ENCODE measurements at places on chromosomes 2 and 18.

GRCh38 chr2:178268435-178268834 is 74.1 kb downstream of the OSBPL6 start:
- H3K4me3 ChIP-seq = no peak overlapping the region
- peaks cover 5% of the 10 kb centered on the region for H3K27me3 ChIP-seq
- no peak overlapping the region for H3K27ac ChIP-seq
- peaks cover 1% of the 10 kb centered on the region for H3K4me1 ChIP-seq
- no peak for DNase-seq
- no peaks in the 10 kb centered on the region for H3K36me3 ChIP-seq

- DNase-seq = no peak
- H3K4me1 ChIP-seq = no peaks in the 10 kb centered on the region
- H3K27ac ChIP-seq = no peak overlapping the region
- H3K4me3 ChIP-seq = no peak overlapping the region
- no peaks in the 10 kb centered on the region for H3K36me3 ChIP-seq
Observed at GRCh38 chr18:78758496-78758895, 221.1 kb upstream of the SALL3 start.

DNA sequence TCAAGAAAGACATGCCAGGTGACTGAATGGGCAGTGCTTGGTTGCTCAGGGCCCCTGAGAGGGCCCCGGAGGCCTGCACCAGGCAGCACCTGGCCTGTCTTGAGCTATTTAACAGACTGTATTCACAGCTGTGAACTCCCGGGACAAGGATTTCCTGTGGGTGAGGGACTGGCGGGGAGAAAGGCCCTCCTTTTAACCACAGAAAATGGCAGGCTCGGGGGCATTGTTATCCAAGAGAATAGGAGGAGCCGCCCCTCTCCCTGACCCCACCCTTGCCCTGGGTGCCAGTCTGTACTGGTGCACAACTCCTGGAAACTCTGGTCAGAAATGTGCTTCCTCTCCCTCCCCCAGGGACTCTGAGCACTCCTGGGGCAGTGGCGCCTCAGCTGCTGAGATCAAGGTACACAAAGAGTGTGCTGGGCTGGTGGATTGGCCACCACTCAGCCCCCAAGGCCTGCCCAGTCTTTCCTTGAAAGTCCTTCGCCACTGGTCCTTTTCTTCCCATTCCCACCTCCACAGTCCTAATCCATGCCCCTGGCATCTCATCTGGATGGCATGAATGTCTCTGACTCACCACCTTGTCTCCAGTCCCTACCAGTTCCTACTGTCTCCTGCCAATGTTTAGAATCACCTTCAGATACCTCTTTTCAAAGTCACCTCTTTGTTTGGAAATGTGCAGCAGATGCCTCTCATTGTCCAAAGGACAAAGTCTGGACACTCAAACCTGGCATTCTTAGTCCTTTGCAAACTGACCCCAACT is 19.6 kb upstream of the EPAS1 start:
- H3K4me1 ChIP-seq = peaks cover 5% of the 10 kb centered on the region
- peaks cover 37% of the 10 kb centered on the region for H3K27me3 ChIP-seq
- no peaks in the 10 kb centered on the region for H3K36me3 ChIP-seq

GRCh38 chr2:67702937-67703336 is 305.8 kb downstream of the ETAA1 start:
- H3K4me1 ChIP-seq = no peaks in the 10 kb centered on the region
- no peak for DNase-seq
- no peak overlapping the region for H3K4me3 ChIP-seq
- H3K27ac ChIP-seq = no peak overlapping the region

DNA sequence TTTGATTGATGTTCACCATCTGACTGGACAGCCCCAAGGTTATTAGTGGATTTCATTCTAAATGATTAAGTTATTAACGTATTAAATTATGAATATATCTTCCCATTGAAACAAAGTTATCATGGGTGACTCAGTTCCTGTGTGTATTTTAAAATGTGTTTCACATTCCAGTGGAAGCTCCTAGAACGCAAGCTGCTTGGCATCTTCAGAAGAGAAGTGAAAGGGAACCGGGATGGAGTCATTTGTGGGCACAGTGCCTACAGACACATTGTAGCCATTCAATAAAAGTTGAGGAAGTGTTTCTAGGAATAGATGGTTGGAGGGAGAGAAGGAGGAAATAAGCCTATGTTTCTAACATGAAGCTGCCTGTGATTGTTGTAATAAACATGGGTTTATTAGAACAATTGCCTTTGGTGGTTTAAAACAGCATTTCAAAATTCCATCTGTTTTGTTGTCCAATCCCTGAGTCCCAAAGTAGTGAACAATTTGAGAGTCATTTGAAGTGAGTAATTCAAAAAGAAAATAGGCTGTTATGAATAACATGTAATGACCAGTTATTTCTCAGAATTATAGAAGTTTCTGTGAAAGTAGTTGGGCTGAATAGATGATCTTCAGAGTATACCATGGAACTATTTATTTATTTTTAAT is 143.5 kb downstream of the PKP4 start:
- no peak for DNase-seq
- H3K4me1 ChIP-seq = peaks cover 1% of the 10 kb centered on the region
- no peak overlapping the region for H3K27ac ChIP-seq
- no peaks in the 10 kb centered on the region for H3K36me3 ChIP-seq
- H3K4me3 ChIP-seq = no peak overlapping the region

DNA sequence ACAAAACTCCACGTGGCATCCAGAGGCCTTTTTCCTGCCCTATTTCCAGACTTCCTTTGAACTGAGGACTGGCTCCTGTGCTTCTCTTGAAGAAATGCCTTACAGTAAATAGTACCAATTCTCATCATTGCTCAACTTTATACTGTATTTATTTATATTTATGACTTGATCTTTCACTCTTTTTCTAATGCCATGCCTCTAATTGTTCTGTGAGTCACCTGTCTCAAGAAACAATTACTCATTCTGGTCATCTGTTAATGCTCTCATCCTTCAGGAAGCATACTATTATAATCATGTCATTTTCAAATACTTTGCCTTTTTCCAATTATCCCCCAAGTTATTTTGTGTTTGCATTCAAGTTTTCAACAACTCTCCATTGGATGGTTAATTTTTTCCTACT is 85.9 kb downstream of the DCDC2C start:
- H3K27me3 ChIP-seq = no peaks in the 10 kb centered on the region
- no peaks in the 10 kb centered on the region for H3K4me1 ChIP-seq
- H3K36me3 ChIP-seq = no peaks in the 10 kb centered on the region
- no peak overlapping the region for H3K4me3 ChIP-seq
- no peak overlapping the region for H3K27ac ChIP-seq

DNA sequence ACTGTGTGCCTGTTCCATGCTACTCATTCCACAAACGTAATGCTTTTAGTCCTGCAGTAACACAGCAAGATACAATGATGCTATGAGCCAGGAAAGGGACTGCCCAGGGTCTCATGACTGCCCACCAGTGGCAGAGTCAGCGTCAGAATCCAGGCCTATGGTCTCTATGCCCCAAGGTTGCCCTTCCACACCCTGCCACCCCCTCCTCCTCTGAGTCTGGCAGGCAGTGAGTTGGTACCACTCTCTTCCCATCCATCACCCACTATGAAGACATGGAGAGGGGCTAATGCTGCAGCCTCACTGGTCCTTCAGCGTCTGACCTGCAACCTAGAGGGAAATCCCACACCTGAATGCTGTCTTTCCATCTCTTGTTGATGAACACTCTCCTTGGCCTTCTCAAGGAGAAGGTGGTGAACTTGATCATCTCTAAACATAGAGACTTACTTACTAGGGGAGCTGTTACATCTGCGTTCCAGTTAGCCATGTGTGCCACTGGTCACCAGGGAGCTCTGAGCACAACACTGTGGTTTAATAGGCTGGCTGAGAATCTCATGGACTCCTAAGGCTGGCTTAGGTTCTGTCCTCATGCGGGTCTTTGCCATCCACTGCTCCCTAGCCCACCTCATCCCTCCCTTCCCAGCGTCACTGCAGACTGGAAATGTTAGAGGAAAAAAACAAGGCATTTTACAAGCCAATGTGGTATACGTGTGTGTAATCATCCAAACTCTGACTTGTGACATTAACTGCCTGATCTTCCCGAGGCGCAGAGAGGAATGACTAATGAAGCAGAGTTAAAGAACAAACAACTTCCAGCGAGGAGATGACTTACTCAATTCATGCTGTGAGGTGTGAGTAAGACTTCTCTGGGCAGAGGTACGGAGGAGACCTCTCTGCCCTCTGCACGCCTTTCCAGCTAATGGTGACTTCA is 28.8 kb downstream of the STEAP3 start:
- peaks cover 2% of the 10 kb centered on the region for H3K4me1 ChIP-seq
- H3K36me3 ChIP-seq = no peaks in the 10 kb centered on the region

GRCh38 chr2:24276349-24276899 is 83.9 kb downstream of the ITSN2 start:
- H3K4me3 ChIP-seq = no peak overlapping the region
- no peaks in the 10 kb centered on the region for H3K4me1 ChIP-seq
- H3K36me3 ChIP-seq = peaks cover 24% of the 10 kb centered on the region
- H3K27ac ChIP-seq = no peak overlapping the region
- no peaks in the 10 kb centered on the region for H3K27me3 ChIP-seq

DNA sequence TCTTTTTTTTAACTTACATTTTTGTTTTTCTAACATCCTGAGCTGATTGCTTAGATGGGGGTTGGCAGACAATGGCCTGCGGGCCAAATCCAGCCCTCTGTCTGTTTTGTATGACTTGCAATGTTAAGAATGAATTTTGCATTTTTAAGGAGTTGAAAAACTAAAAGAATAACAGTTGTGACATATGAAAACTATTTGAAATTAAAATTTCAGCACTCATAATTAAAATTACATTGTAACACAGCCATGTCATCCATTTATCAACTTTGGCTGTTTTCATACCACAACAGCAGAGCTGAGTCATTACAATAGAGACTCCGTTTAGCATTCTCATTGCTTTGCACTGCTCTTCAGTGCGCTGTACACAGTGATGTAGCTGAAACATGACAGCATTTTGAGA is 94.1 kb upstream of the MC4R start:
- no peak for DNase-seq
- H3K27ac ChIP-seq = no peak overlapping the region
- H3K27me3 ChIP-seq = no peaks in the 10 kb centered on the region
- H3K36me3 ChIP-seq = no peaks in the 10 kb centered on the region
- no peak overlapping the region for H3K4me3 ChIP-seq
- no peaks in the 10 kb centered on the region for H3K4me1 ChIP-seq

DNA sequence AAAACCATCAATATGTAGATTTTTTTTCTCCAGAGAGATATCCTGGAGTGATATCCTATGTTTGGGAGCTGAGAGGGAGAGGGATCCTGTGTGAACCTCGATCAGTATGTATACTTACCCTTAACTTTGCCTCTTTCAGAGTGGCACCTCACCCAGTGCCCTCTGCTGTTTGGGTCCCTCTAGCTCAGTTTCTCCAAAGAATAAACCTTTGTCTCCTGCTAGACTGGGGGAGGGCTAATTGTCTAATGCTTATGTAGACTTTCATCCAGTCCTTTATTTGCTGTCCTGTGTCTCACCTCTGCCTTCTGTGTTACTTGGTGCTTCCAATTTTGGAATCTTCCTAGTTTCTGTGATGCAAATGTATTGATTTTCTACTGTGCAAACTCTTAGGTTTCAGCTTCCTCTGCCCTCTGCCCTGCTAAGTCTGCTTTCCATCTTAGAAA is 48.4 kb downstream of the MTX2 start:
- H3K36me3 ChIP-seq = peaks cover 4% of the 10 kb centered on the region
- peaks cover 4% of the 10 kb centered on the region for H3K4me1 ChIP-seq
- DNase-seq = no peak
- H3K27me3 ChIP-seq = no peaks in the 10 kb centered on the region

GRCh38 chr18:21903709-21904108 is 163.1 kb downstream of the MIB1 start:
- no peak overlapping the region for H3K27ac ChIP-seq
- DNase-seq = no peak
- no peaks in the 10 kb centered on the region for H3K36me3 ChIP-seq
- H3K27me3 ChIP-seq = no peaks in the 10 kb centered on the region
- no peak overlapping the region for H3K4me3 ChIP-seq
- H3K4me1 ChIP-seq = no peaks in the 10 kb centered on the region

GRCh38 chr2:151338115-151338514 is 19.3 kb upstream of the TNFAIP6 start:
- no peak overlapping the region for H3K27ac ChIP-seq
- no peak overlapping the region for H3K4me3 ChIP-seq
- H3K4me1 ChIP-seq = no peaks in the 10 kb centered on the region

Measured in activated T-helper 2 cell treated with anti-CD3 and anti-CD28 coated beads, Interferon-gamma antibody, Interleukin-2, Interleukin-4, amounts not matched to agents 10 μg/mL and 5 μg/mL and 100 μg/mL, durations not matched to agents 14 hours and 24 hours and 36 hours (primary cell).